ENCODE measurements at places on chromosomes 2 and 18.

DNA sequence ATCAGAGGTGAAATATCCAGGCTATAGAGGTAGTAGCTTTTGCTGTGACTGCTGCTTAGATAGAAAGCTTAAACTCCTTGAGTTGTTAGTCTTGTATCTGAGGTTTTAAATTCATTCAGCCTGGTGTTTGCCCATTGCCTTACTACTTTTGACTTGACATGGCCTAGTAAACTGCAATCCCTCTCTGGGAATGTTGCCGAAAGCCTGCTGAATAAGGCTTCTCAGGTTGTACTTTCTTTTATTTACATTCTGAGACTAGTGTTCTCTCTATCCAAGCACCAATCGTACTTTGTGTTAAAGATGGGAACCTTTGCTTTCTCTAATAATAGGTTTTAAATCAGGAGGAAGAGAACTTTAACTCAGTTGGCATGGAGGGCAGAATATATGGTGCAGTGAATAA lies 357.6 kb upstream of the CWC22 start:
- no peak for DNase-seq

- no peak for DNase-seq
Observed at GRCh38 chr18:13269013-13269280, 50.4 kb downstream of the LDLRAD4 start.

DNA sequence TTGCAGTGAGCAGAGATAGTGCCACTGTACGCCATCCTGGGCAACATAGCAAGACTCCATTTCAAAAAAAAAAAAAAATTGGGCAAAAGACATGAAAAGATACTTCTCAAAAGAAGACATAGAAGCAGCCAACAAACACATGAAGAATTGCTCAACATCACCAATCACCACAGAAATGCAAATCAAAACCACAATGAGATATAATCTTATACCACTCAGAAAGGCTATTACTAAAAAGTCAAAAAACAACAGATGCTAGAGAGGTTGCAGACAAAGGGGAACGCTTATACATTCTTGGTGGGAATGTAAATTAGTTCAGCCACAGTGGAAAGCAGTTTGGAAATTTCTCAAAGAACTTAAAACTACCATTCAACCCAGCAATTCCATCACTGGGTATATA lies 43.1 kb upstream of the CHAC2 start:
- DNase-seq = no peak

DNA sequence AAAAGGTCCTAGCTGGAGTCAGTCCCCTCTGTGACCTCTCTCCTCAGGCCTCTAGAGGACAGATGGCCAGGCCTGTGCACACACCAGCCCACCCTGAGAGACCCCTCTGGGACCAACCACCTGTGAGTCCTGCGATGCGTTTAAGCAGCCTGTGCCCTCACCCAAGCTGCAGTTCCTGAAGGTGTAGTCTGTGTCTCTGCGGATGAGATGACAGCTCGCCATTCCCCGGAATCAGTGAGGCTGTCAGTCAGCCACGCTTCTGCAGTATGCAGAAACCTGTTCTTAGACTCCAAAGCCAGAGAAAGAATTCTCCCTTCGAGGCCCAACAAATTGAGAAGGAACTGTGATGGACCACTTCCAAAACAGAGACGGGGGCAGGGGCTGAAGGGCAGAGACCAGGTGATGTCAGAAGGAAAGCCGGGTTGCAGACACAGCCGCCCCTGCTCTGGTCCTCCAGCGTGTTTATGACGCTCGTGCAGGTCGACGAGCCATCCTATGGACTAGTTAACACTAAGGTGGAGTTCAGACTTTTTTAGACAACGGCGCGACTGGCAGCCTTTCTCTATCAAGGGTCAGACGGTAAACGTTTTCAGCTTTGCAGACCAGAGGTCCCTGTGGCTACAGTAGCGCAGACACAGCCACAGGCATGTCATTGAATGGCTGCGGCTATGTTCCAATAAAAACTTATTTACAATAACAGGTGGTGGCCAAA lies 10.2 kb downstream of the MTERF4 start:
- no peak for DNase-seq

DNA sequence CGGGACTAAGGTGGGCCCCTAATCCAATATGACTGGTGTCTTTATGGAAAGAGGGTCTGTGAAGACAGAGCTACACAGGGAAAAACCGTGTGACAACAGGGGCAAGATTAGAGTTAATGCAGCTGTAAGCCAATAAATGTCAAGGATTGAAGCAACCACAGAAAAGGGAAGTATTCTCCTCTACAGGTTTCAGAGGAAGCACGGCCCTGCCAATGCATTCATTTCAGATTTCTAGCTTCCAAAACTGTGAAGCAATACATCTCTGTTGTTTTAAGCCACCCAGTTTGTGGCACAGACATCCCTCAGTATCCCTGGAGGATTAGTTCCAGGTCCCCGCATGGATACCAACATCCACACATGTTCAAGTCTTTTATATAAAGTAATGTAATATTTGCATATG lies 48.8 kb downstream of the SPP2 start:
- no peak for DNase-seq

- DNase-seq = no peak
Observed at GRCh38 chr2:171557363-171557762, 35.1 kb downstream of the CYBRD1 start.

GRCh38 chr2:221488136-221488807 lies 83.8 kb downstream of the EPHA4 start:
- no peak for DNase-seq

GRCh38 chr2:46306330-46306751 lies 9.1 kb downstream of the EPAS1 start:
- DNase-seq = no peak

GRCh38 chr2:200471324-200471848 lies 38.5 kb downstream of the KCTD18 start:
- no peak for DNase-seq

GRCh38 chr2:158774681-158775080 lies 20.4 kb upstream of the DAPL1 start:
- no peak for DNase-seq

DNA sequence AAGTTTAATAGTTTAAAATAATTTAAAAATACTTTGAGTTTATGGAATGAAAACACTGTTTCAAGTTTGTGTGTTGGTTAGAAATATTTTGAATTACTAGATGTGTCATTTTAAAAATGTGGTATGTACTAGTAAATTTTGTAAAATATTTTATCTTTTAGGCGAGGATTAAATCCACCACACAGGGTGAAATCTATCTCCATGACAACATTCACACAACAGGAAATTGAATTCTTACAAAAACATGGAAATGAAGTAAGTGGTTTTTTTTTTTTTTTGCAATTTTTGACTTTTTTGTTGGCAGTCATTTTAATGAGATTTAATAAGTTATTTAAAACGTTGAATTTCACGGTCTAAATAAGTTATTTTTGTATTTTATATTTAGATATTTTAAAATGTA lies 19.4 kb downstream of the AGFG1 start:
- no peak for DNase-seq

DNA sequence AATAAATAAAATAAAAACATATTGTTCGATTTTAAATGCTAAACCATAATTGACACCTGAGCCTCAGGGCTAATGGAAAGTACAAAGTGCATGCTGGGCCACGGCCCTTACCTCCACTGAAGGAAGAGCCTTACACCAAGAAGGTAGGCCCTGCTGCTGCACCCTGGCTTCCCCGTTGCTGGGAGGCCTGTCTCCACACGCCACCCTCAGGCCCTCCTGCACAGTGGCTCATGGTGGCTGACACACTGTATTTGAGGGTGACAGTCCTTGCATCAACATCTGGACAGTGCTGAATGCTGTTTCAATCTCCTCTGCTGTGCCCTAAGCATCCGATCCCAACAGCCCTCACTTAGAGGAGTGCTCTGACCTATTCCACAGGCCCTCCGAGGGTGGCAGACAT lies 39.3 kb upstream of the EDAR start:
- no peak for DNase-seq

DNA sequence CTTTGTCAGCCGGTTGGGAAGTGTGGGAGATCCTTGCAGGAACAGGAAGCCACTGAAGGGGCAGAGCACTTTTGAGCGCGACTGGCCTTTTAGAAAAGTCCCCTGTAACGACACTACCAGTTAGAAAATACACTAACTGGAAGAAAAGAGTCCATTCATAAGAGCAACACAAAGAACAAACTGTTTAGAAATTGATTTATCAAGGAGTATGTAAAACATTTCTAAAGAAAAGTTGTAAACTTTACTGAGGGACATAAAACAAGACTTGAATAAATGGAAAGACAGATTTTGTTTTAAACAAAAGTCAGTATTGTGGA lies 29.8 kb upstream of the POMC start:
- no peak for DNase-seq

DNA sequence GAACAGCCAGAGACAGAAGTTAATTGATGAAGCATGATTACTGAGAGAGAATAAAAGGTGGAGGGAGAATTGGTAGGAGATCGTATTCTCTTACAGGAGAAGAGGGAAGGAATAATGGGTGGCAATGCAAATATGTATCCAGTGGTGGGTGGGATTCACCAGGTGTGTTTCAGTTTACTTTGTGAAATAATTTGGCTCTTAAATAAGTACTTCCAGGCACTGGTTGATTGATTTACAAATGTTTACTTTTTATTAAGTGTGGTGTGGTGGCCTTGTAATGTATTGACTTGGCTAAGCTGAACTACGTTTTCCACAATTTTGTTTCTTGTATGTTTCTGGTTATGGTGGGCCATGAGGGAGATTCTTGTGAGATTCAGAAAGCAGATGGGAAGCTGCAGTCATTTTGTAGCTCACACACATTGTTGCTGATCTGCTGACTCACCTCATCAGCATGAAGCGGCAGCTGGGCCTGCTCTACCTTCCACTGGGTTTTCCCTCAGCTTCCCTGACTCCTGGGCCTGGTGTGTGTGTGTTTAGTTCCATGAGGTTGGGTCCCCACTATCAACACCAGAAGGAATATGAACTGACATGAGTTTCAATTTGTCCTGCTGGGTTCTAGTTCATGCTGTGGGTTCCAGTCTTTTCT lies 32.6 kb downstream of the MYL12B start:
- DNase-seq = no peak

- DNase-seq = no peak
Observed at GRCh38 chr18:13989199-13989598, 73.9 kb upstream of the MC2R start.

GRCh38 chr18:23268641-23269040 lies 133.4 kb downstream of the CABLES1 start:
- no peak for DNase-seq

DNA sequence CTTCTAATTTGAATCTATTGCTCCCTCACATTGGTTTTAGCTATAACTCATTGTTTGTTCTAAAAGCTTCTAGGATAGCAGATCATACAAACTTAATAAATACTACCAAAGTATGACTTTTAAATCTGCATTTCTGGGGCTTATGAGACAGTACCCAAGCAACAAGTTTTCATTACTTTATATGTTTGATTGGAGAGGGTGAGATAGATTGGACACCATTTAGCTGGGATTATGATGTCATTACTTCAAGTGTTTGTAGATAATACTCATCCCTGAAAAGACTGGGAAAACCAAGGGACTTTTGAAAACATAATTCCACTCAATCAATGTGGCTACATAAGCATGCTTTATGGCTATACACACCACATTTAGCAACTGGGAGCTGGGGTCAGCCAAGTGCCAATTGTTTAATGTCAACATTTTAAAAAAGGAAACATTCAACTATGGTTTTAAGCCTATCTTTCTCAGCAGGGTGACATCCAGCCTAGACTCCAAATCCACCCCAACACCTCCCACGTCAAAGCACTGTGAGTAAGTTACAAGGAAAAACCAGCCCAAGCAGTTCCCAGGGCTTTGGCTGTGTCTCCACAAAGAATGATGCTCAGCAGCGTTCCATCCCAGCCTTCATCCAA lies 119.9 kb downstream of the ETAA1 start:
- no peak for DNase-seq

- no peak for DNase-seq
Observed at GRCh38 chr2:97759727-97760407, 46.5 kb downstream of the ZAP70 start.
